ENCODE measurements at places on chromosomes 7 and 10.

DNA sequence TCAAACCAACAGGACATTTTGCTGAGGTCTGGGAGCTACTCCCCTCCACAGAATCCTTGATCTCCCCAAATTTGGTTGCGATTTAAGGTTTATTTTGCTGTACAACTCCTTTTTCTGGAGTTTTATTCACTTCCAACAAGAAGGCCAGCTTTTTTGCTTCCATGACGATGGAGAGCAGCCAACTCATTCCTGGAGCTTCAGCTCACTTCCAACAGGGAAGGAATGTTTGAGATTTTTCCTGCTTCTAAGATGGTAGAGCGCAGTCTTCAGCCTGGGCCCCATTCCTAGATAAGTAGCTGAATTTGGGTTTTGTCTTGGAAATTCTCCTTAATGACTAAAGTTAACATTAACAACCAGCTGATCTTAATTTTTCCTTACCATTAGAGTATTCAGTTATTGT is 30.9 kb upstream of the CREB3L2 start:
- no peak for DNase-seq

DNA sequence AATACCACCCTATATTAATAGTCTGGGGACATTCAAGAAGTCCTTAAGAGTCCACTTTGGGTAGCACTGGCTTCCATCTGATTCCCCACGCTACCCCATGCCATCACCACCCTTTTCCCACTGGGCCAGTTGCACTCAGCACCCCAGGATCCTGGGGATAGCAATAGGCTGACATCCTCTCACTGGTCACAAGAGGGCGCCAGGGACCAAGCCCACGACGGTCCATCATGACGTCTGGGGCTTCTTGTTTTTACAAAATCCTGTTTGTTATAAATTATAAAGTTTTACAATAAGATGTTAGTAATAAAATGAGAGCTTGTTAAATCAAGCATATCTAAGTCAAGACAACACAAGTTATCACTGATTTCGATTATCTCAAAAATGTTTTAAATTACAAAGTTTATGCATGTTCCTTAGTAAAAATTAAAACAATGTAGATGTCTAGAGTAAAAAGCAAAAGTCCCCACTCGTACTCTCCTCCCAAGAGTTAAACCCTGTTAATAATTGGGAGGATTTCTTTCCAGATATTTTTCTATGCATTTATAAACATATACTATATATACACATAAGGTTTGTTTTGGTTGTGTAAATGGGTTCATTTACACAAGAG is 15.4 kb downstream of the GPNMB start:
- no peak for DNase-seq

DNA sequence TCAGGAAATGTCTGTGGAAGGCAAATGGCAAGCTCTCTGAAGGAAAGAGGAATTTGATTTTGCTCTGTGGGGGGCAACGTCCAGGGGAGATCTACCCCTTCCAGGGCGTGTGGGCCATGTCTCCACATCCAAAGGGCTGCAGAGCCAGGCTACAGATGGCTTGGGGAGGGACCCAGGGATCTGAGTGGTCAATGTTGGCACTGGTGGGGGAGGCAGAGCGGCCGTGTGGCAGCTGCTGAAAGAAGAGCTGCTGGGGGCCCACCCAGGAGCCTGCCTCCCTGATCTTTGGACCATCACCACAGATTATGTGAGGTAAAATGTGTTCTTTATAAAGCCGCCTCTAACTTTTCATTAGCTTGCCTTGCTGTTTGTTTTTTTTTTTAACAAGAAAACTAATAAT is 144.1 kb downstream of the HERPUD2 start:
- DNase-seq: no peak

GRCh38 chr7:125033506-125033905 is 103.9 kb upstream of the POT1 start:
- DNase-seq: no peak

GRCh38 chr7:67896721-67897120 is 900.1 kb downstream of the TYW1 start:
- DNase-seq: no peak

All from NCI-H1436 treated with DMSO at 0.1 percent for 48 hours (cell line).